ENCODE measurements at places on chromosomes 16 and 17. TPM values are rescaled to one million over a fixed set of nuclear protein-coding genes. Genes with fewer than 3 reads are reported as not detected.

PFN1 gene
- 1,656 TPM for polyA plus RNA-seq

KANSL1 gene
- 14.1 TPM for polyA plus RNA-seq

KRTAP3-2 gene
- polyA plus RNA-seq: not detected

FGF11 gene
- polyA plus RNA-seq: 0.50 TPM

TOP2A gene
- polyA plus RNA-seq: 31.8 TPM

WSCD1 gene
- polyA plus RNA-seq: 1.0 TPM

CIBAR2 gene
- polyA plus RNA-seq: not detected

CCL7 gene
- polyA plus RNA-seq: 0.87 TPM

TEKT5 gene
- not detected for polyA plus RNA-seq

NOXO1 gene
- polyA plus RNA-seq: not detected

TMEM88 gene
- polyA plus RNA-seq: 0.25 TPM

DNAH9 gene
- not detected for polyA plus RNA-seq

LPO gene
- polyA plus RNA-seq: 0.07 TPM

FAHD1 gene
- 52.5 TPM for polyA plus RNA-seq

KCNAB3 gene
- polyA plus RNA-seq: 1.9 TPM

HLF gene
- polyA plus RNA-seq: 0.02 TPM

NPIPA7 gene
- 29.1 TPM for polyA plus RNA-seq
